ENCODE measurements at places on chromosomes 11 and 22. TPM values are rescaled to one million over a fixed set of nuclear protein-coding genes. Genes with fewer than 3 reads are reported as not detected.

GRCh38 chr11:77047007-77047927, 13.1 kb downstream of the B3GNT6 start:
- peak; percentile 81 for DNase-seq

DNA sequence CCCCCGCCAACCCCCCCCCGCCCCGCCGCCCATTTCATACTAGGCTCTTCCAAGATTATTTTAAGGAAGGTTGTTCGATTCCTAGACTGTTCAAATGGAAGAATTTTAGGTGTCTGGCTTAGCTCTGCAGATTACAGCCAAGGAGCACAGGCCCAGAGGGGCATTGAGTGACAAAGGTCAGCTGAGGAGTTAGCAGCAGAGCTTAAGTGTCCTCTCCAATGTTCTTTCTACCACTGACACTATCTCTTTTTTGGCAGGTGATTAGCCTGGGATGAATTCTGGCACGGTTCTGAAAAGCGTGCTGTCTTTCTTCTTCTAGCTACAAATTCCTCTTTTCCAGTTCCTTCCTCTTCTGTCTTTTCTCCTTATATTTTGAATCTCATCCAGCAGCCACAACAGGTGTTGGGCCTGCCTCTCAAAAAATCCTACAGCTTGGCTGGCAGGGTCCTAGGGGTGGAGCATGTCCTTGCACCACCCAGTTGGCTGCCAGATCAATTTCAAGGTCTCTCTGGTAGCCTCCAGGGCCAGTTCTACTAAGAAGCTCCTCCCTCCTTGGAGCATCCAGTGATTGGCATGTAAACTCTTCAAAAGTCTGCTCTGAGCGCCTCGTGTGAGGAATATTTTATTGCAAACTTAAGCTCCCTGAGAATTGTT, 23.0 kb downstream of the KCNE3 start:
- DNase-seq: no peak

DNA sequence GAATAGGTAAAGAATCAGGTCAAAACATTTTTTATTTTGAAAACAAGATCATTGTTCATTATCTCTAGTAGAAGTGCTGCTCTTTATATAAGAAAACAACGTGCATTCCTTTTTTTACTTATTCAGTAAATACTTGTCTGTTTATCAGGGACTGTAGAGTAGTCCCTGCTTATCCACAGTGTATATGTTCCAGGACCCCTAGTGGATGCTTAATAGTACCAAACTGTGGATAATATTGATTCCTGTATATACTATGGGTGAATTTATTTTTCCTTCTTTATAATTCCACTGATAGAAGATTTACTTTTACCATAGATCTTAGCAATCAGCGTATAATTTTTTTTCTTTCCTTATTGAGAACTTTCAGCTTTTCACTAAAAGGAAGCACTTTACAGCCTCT, 32.6 kb downstream of the CEP295 start:
- no peak for DNase-seq

DNA sequence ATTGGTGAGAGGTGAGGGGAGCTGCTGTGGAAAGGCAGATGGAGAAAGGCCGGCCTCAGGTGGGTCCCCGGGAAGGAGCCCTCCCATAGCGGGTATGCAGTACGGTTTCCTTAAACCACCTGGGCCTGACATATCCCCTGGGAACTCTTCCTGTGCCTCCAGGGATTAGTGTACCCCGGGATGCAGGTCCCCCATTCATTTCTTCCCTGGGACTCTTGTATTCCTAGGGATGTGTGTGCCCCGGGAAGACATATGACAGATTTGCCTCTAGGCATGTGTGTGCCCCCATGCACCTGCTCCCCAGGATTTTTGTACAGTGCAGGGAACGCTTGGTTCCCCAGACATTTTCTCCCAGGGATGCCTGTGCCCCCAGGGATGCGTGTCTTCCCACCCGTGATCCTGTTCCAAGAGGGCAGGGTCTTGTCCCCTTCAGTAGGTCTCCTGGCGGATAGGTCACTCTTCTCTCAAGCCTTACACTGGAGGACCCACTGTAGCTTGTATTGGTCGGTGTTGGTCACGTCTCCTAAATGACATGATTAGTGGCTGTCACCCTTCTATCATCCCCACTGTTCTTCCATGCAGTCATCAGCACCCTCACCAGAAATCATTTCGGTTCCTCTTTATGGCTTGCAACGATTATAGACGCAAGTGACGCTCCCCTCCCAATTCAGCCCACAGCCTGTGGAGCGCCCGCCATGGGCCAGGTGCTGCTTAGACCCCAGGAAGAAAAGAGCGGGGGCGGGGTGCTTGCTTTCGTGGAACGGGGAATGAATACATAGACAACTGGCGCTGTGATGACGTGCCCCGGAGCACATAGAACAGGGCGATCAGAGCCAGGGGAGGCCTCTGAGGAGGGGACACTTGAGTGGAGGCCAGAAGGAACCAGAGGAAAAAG, 1.3 kb downstream of the PARVB start:
- no peak for DNase-seq

GRCh38 chr11:107848345-107848744, 10.2 kb downstream of the SLC35F2 start:
- DNase-seq: no peak

DNA sequence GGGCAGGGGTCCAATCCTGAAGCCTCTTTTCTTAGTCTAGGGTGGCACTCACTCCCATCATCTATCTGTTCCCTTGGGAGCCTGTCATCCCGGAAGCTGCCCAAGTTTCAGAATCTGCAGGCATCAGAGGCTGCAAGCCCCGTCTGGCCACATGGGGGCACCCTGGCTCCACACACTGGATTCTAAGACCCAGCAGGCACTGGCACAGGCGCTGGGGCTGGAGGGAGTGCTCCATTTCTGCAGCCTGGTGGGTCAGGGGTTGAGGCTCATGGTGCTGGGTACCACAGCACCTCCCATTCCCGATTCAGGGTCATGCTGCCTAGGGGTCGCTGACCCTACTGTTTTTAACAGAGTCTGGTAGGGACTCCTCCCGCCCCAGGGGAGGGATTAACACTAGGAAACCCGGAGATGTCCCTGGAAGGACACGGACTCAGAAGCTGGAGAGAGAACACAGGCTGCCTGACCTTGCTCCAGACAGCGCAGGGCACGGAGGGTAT, 243.9 kb upstream of the SYN3 start:
- DNase-seq: peak; percentile 87

DNA sequence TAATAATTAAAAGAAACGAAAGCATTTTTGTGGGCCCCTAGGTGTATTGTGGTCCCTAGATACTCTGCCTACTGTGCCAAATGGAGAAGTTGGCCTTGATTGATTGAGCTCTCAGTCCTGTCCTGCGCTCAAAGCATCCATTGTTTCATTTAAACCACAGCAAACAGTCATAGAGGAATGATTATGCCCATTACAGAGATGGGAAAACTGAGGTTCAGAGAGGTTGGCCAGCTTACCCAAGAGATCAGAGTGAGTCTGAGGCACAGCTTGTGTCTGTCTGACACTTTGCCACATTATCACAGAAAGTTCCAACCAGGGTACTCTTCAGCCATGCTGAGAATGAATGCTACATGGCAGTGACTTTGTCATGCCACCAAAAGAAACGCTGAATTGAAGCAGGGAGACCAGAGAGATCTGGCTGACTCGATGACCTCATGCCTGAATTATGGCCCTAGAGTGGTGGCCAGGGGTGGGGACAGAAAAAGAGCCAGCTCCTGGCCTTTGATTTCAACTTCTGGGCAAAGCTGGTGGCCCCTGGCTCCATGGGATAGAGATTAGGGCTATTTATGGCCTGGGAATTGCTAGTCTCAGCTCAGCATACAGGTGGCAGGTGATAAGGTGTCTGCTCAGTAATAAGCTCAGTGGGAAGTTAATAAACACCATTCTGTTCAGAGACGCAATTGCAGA, 180.5 kb downstream of the MIAT start:
- no peak for DNase-seq

DNA sequence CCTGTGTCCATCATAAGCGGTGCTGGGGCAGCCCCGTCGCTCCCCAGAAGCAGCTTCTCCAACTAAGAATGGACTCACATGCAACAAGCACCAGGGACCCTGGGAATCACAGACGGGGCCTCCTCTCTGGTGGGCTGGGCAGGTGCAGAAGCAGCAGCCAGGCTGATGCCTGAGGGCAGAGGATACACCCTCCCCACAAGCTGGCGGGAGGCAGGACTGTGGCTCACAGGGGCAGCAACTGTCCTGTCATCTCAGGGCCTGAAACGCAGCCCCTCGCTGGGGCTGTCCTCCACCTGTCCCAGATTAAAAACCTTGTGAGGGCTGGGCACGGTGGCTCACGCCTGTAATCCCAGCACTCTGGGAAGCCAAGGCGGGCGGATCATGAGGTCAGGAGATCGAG, 3.1 kb upstream of the SBF1 start:
- no peak for DNase-seq

DNA sequence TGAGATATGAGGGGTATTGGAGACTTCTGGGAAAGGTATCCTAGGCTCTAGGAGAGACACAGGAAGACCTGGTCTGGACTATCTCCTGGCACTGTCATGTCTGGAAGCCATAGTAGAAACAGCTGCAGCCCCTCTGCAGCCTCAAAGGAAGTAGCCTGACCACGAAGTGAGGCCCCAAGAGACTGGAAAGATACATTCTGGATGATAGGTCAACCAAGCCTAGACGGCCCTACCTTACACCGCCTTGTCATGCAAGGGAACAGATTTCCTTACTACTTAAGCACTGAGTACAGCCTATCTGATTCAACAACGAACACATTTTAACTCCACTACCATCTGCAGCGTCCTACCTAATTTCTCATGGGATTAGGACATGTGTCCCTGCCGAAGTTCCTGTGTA, 31.1 kb downstream of the UQCR10 start:
- DNase-seq: no peak

GRCh38 chr22:44440224-44441160, 57.5 kb downstream of the RTL6 start:
- DNase-seq: no peak

GRCh38 chr11:8167796-8168195, 1.0 kb downstream of the RIC3 start:
- no peak for DNase-seq

The TRIM48 gene
- not detected for total RNA-seq

The ACR gene
- not detected for total RNA-seq

The RIMBP3B gene
- 0.77 TPM for total RNA-seq

The IFITM10 gene
- total RNA-seq: 0.77 TPM

The RAG1 gene
- total RNA-seq: 0.70 TPM
